ENCODE measurements at places on chromosomes 5 and 9.

GRCh38 chr5:168848569-168848968, 269.4 kb upstream of the PANK3 start:
- DNase-seq = no peak

- no peak for DNase-seq
Measured at GRCh38 chr5:128252756-128253155, 169.2 kb downstream of the SLC12A2 start.

GRCh38 chr9:123291736-123292135, 23.4 kb upstream of the STRBP start:
- no peak for DNase-seq

GRCh38 chr9:71431931-71432330, 310.5 kb upstream of the TRPM3 start:
- no peak for DNase-seq

- DNase-seq = no peak
Measured at GRCh38 chr5:150599917-150600511, 40.4 kb upstream of the SYNPO start.

DNA sequence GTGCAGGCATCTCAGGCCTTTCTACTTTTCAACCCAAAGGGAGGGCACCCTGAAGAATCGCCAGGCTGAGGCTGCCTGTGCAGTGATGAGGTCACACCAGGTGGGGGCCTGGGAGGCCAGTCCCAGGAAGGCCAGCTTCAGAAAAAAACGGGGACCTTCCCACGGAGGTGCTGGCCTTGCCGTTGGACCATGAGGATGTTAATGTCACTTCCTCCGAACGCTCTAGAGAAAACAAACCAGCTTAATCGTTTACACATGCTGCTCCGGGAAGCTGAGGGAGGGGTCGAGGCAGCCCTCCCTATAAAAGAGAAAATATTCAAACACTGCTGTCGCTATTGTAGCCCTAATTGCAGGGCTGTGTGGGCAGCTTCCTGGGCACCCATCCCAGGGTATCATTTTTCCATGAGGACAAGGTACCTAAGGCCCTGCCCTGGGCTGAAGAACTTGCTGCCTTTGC, 27.0 kb downstream of the PTGES start:
- no peak for DNase-seq

DNA sequence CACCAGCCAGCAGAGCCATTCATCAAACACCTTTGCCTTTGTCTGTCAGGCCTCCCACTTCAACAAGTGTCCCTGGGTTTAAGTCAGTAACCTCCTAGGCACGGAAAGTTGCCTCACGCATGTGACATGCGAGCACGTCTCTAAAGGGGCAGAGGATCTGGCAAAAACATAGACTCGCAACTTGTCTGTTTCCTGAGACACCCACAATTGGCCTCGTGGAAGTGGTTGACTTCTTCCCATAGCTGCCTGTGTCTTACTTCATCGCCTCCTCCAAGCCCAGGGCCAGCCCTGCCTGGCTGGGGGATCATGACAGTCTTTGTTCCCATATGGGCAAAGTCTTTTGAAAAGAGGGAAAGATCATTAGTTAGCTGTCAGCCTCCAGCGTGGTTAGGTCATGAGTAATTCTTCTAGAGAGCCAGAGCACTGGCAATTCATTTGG, 35.5 kb upstream of the GLRX start:
- no peak for DNase-seq

DNA sequence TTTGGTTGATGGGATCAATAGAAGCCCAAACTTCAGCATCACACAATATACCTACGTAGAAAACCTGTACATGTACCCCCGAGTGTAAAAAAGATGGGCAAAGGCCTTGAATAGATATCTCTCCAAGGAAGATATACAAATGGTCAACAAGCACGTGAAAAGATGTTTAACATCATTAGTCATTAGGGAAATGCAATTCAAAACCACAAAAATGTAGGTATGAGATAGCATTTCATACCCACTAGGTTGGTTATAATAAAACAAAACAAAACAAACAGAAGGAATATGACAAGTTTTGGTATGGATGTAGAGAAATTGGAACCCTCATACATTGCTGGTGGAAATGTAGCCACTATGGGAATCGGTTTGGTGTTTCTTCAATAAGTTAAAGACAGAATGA, 33.1 kb upstream of the PPARGC1B start:
- no peak for DNase-seq

DNA sequence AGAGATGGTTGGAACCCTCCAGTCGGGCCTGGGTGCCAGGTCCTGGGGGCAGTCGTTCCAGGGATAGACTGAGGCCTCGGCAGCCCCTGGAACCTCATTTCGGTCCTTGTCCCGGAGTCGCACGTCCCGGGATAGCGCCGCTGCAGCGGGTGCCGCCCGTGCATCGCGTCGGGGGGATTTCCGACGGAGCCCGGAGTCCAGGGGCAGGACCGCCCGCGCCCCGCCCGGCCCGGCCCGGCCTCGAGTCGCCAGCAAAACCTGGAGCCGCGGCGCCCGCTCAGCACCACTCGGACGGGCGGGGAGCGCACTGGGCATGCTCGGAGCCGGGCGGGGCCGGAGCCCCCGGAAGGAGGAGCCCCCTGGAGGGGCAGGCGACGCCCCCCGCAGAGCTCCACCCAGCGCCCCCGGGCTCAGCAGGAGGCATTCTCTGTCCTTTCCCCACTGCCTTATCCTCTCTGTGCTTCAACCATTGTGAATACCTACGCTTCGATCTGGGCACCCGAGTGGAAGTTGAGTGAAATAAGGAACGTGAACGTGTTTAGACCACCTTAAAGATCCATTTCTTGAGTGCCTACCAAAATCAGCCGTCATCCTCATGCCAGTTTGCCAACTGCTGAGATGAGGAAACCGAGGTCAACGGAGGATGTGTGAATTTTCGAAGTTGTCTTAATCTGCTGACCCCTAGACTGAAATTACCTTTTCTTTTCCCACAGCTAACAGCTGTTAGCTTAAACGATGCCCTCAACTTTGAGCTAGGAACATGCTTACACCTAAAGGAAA, 1.7 kb upstream of the PTPN3 start:
- DNase-seq = no peak

DNA sequence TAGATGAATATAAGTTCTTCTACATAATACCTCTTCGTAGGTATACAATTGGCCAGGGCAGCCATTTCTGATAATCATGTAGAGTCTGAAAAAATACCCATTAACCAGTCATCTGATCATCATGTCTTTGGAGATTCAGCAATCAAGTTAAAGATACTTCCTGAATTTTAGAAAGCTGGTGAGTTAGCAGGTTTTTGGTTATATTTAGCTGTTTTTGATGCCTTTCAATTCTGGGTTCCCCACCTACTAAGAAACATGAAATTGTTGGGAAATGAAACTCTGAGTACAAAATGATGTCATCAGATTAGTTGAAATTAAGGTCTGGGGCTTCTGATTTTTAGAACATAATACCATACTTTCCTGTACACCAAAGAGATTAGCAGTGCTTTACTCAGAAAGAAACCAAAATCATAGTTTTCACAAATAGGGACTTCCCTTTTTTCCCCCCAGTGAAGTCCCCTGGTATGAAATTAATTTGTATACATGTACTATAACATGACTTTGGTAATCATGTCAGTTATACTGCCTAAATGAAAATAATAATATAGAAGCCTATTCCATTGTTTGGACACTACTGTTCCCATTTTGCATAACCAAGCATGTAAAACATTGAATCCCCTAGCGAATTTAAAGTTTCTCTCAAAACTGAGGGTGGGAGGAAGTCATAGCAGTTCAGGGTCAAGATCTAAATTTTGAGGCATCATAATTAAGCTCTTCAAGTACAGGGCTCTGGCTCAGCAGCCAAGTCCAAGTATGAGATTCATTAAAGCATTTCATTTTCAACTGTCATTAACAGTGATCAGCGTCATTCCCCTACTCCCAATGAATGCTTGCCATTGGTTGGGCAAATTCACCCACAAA, 17.9 kb downstream of the PRLR start:
- DNase-seq = no peak

- DNase-seq = peak; percentile 44
Measured at GRCh38 chr5:90932052-90932699, 373.6 kb downstream of the ADGRV1 start.
